CD4-positive, alpha-beta T cell treated with Interferon alpha-2 for 1 hour (primary cell): ENCODE measurements at places on chromosomes 3 and 15.
A peak's percentile ranks its signal among the peaks of the same experiment; 100 is the strongest.

GRCh38 chr3:176814285-176814684, 383.0 kb downstream of the TBL1XR1 start:
- no peak for DNase-seq

DNA sequence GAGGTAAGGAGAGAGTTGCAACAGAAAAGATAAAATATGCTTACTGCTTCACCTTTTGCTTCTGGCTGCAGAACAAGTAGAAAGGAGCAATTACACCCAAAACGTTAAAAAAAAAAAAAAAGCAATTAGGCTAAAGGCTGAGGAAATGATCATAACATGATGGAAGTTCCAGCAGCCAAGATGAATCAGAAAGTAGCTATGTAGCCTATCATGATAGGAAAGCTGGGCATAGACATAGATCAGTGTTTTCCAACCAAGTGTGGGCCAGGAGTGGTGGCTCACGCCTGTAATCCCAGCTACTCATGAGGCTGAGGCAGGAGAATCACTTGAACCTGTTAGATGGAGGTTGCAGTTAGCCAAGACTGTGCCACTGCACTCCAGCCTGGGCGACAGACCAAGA, 52.6 kb downstream of the AGTR1 start:
- DNase-seq, result no peak

DNA sequence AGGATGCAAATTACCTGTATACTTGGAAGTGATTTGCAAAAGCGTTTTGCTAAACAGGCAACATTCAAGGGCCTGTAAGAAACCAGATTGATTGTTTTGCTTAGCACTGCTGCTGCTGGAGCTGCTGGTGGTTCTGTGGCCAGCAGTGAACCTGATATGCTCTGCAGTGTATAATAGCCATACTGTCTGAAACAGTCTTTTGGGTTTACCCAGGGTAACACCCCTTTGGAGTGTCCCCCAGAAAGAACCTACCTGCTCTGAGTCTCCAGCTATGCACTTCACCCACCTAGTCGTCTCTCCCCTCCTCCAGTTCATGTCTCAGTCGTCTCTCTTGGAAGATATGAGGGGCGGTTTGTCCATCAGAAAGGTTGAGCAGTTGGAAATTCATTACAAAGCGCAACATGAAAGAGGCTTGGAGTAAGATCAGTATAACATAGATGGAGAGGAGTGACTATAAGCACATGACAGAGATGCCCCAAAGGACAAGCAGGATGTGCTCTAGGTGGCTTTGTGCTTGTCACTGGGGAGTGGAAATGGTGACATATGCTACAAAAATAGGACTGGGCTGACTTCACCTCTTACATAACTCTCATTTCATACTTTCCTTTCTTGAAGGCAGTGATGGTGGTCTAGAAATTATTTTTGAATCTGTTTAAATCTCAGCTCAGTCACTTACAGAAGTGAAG, 3.8 kb downstream of the MKRN2 start:
- DNase-seq, result no peak

- DNase-seq, result no peak
These were observed 32.6 kb upstream of the RAB6B start for GRCh38 chr3:133928136-133928893.

DNA sequence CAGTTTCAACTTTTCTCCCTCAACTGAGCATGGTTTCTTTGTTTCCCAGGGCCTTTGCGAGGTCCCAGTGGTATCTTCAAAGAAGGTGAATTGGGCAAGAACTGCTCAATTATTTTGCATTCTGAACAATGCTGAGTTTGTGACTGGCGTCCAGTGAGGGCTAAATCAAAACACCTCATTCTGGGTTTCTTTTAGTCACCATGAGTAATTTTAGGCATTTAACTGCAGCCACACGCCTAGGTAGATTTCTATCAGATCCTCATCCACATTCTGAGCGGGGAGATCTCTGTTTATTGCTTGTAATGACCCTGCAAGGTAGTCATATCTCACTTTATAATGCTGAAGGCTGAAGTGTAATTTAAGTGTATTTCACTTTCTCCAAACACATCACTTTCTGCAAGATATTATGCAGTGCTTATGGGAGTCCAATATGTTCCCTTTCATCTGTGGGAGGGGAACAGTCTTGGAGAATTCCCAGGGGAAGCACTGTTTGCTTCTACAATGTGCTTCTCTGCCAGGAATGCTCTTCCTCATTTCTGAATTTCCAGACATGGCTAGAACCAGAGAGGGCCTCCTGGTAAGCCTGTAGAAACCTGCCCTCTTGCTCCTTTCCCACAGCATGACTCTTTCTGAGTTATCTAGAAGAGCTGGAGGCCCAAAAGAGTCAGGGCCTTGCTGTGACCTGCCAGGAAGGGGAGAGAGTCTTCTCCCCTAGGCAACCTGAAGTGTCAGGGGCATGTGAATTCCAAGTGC, 91.7 kb downstream of the FRMD4B start:
- no peak for DNase-seq

DNA sequence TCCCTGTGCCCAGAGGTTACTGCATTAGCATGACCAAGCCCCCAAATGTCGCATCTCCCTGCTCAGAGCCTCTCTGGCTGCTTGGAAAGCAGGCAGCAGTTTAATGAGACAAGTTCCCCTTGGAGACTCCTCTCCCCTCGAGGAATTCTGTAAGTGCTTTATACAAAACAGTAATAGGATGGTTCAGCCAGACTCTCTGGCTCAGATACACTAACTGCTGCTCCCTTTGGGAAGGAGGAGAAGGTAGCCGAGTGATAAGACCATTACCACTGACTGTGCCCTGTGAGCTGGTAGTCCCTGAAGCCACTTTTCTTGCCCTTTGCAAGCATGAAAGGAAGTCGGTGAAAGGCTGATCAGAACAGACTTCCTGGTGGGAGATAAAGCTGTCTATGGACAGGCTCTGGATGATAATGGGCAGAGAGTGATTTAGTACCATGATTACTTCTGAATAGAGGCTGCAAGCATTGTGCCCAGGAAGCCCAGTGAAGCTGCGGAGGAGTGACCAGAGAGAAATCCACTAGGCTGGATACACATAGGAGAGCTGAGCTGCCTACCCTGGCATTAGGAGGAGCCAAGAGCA, 100.8 kb downstream of the SEMA6D start:
- no peak for DNase-seq

- peak; percentile 77 for DNase-seq
These were observed 27.6 kb upstream of the ANKDD1A start for GRCh38 chr15:64883997-64884511.

GRCh38 chr3:188848947-188849346, 322.8 kb upstream of the TPRG1 start:
- DNase-seq, result no peak

DNA sequence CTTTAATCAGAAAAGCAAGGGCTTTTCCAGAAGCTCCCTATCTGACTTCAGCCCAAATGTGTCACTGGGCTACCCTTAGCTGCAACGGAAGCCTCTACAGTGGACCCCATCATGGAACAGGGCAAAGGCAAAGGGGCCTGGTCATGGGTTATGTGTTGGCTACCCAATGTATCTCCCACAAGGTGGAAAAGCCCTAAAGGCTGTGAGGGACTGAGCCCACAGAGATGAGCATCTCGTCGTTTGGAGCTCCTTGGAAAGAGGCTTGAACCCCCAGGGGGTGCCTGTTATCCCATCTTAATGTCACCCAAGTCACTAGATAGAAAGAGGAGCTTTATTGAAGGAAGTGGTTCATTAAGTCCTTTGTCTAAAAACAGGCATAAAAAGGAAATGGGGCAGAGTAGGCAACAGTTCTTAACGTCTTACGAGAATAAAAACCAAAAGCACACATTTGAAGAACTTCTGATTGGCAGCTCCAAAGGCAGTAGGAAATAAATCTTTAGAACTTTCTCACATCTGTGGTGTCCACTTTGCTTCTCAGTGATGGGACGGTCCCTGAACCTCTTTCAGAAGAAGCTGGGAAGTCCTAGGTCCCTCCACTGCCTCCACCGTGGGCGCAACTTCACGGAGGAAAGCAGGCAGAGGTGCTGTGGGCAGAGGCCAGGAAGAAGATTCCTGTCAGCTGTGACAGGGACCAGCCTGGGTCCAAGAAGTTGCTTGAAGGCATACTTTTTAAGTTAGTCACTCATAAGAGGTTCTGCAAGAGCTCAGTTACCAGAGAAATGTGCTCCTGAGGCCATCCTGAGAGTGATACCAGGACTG, 93.7 kb downstream of the MYLK start:
- no peak for DNase-seq

DNA sequence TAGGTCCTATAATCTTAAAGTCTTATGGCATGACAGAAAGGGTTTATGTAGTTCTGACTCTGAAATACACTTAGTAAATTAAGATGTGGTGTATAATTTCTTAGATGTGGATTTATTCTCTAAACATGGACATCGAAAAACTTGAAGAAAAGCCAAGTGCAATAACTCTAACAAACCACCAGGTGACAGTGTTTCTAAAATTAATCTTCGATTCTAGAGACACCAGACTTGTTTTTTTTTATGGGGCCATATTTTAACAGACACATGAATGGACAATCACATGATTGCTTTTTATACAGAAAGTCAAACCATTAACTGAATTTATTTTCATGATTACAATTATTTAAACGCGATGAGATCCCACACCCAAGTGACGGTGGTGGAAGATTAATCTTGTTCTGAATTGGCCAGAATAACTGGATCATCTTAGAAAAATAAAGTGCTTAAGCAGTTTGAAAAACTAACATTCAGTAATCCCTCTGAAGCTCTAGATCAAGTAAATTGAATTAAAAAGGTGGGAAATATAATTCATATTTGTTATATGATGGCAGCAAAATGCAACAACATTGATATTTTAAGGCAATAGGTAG, 305.1 kb downstream of the LSAMP start:
- no peak for DNase-seq

GRCh38 chr15:34773917-34774316, 19.1 kb upstream of the GJD2 start:
- no peak for DNase-seq

DNA sequence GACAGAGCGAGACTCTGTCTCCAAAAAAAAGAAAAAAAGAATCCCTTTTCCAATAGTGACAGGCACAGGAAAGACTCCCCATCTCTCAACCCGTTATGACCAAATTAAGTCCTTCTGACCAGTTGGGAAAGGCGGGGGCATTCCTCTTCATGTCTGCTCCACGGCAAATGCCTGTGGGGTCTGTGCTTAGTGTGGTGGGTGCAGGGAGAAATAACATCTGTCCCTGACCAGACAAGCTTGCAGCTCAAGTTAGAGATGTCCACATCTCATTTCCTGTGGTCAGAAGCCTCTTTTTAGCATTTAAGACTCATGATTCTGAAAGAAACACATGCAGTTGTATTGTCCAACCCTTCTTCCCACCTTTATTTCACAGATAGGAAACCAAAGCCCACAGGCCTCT, 16.2 kb downstream of the PLA1A start:
- no peak for DNase-seq

- DNase-seq, result no peak
These were observed 384.9 kb upstream of the THBS1 start for GRCh38 chr15:39195961-39196486.

DNA sequence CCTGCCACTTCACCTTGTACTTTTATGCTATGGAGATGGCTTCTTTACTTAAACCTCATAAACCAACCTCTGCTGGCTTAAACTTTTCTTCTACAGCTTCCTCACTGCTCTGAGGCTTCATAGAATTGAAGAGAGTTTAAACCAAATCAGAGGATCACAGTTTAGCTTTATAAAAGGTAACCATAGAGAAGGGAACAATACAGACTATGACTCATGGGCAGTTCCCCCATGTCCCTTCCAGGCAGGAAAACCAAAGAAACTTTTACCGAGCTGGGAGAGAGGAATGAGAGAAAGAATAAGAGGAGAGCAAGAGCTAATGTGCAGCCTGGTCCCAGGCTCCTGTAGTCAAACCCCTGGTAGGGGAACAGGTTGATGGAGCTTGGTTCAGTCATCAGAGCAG, 53.9 kb upstream of the NEDD4 start:
- no peak for DNase-seq

DNA sequence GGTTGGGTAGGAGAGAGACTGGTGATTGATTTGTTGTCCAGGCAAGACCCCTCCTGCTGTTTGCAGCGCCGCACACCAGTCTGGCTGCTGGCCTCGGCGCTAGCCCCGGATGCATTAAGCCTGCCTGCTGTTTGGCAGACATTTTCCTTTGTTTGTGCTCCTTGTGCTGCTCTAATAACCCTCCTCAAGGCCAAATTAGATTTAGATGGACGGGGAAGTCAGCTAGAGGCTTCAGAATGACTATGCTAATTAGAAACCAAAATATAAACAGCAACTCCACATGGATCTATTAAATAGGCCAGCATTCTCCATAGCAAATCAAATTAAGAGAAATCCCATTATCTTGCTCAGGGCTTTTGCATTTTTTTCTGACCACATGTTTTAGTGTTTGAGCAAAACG, 445.2 kb downstream of the SQOR start:
- no peak for DNase-seq

GRCh38 chr3:54176106-54176505, 53.8 kb downstream of the CACNA2D3 start:
- DNase-seq, result no peak

GRCh38 chr3:149152420-149152819, 23.0 kb downstream of the HPS3 start:
- no peak for DNase-seq

GRCh38 chr3:73868688-73869315, 244.1 kb upstream of the PDZRN3 start:
- DNase-seq, result no peak

DNA sequence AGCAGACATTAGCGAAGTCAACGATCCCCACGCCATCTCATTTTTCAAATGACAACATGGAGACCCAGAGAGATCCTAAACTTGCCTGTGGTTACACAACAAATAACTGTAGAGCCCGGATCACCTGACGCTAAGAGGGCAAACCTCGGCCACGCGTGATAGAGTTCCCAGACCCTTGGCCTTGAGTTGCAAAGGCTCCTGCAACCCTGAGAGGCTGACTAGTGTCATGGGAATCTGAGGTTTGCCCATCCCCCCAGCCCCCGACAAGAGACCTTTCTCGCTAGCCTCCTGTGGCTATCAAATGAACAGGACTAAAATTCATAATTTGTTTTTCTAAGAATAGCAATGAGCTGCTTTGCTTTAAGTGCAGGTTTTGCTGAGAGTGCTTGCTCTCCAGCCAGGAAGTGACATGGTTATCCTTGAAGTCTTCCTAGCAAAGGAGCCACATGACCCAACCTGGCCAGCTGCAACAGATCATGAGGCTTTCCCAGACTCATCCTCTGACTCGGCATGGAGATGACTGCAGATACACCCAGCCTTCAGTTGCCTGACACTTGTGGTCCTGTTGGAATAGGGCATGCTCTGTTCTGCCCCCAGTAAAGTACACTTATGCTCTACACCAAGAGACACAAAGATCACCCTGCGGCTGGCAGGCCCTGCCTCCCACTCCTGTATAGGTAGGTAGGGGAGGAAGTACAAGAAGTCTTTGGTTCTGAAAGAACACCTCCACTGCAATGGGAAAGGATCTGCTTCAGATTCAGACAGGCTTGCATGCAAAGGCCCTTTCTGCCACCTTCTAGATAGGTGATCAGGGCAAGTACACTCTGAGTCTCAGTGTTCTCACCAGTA, 36.0 kb downstream of the MCF2L2 start:
- DNase-seq, result no peak

DNA sequence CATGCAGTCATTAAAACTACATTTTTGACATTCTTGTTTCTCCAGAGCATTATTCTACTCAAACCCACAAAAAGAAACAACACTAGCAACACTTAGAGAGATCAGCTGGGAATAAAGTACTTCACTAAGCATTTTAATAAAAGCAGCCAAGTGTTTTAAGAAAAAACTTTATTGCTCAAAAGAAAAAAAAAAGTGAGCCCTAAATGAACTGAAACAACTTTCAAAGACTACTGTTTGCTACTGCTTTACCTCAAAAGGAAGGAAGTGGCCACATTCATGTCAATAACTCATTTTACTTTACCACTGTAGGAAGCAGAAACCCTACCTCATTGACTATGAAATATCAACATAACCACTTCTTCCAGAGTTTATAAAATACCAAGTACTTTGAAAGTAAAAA, 91.3 kb downstream of the UACA start:
- DNase-seq, result peak; percentile 64

GRCh38 chr3:112413074-112413473, 80.1 kb downstream of the CD200 start:
- no peak for DNase-seq
